GM03348 (cell line): ENCODE measurements at places on chromosomes 16 and 17.

- no peak for DNase-seq
Observed at GRCh38 chr17:45429339-45430005, 3.2 kb downstream of the ARHGAP27 start.

DNA sequence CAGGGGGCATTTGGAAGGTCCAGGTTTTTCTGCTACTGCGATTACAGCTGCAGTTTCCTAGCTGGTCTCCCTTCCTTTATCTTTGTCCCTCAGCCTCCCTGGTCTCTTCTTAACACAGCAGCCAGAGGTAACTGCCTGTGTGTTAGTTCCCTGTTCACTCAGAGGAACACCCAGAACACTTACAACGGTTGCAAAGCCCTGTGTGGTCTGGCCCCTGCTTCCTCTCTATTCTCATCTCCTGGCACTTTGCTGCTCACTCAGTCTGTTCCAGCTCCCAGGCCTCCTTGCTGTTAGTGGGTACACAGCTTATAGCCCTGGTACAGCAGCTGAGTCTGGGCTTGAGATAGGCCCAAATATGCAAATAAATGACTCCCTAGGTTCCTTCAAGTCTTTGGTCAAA is 16.4 kb downstream of the NTN1 start:
- no peak for DNase-seq

- DNase-seq = peak; percentile 2
Observed at GRCh38 chr17:40025991-40026815, 11.0 kb downstream of the CSF3 start.

DNA sequence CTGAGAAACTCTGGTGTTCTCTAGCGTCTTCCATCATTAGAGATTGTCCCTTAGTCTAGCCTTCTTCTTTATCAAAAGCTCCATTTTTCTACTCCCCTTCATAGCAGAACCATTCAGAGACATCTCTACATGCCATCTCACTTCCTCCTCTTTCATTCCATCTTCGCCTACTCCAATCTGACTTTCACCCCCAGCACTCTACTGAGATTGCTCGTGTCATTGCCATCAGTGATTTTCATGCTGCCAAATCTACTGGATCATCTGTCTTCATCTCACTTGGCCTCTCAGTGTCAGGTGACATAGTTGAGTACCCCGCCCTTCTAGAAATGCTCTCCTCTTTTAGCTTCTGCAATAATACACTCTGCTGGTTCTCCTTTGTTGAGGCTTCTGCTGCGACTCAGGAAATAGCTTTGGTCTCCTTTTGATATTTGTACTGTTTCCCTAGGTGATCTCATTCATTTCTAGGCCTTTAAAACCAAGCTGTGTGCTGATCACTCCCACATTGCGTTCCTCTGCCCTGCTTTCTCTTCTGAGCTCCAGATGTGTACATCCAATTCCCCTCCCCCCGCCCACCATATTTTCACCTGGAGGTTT is 119.1 kb downstream of the FTO start:
- peak; percentile 37 for DNase-seq

GRCh38 chr16:50945171-50945570 is 203.3 kb downstream of the CYLD start:
- DNase-seq = no peak

DNA sequence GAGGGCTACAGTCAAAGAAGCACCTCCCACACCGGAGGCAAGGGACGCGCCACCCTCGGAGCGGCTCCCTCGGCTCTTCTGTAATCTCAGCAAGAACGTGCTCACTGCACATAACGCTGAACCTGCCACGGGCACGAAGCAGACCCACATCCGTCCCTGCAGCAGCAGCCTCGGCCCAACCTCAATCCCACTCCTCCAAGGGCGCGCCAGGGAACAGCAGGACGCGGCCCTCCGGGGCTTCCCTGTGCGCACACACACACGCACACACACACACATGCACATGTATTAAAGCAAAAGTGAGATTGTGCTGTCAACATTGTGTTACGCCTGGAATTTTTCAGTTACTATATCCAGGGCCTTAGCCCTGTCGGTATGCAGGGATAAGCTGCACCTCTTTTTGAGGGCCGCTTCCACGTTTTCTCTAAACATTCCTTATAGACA is 54.0 kb downstream of the TBC1D16 start:
- DNase-seq = no peak

DNA sequence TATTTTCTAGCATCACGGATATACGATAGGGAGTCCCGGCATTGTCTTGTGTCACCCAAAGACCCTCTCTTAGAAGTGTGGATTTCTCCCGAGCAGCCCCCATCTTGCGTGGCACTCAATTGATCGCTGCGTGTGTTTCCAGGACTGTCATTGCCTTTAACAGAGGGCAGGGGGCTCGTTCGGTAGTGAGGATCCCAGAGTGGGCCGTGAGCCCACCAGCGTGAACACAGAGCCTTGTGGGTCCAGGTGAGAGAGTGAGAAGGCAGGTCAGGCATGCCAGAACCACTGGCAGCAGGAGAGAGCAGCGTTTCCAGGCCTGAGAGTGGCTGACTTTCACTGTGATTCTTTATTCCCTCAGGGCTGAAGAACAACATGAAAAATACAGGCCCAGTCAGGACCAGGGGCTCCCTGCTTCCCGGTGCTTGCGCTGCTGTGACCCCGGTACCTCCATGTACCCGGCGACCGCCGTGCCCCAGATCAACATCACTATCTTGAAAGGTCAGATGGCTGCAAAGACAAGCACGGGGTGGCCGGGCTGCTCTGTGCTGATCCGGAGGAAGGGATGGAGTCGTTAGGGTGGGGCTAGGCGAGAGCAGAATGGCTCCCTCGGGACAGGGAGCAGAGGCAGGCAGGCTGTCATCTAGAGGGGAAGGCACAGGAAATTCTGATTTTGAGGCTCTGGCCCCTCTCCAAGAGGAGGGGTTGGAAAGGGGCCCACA is 22.4 kb downstream of the C1QTNF1 start:
- DNase-seq = no peak

DNA sequence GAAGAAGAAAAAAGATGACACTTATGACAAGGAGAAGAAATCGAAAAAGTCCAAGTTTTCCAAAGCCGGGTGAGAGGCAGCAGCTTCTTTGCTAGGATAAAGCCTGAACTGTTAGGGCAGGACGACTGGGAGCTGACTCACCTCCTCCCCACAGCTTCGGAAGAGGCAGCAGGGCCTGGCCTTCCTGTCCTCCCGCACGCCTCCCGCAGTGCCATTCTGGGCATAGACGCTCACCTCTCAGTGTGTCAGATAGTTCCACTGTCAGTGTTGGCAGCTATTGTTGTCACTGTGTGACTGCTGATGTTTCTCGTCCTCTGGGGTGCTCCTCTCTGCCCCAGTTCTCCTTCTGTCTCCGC is 12.6 kb downstream of the UBN1 start:
- no peak for DNase-seq

GRCh38 chr17:40605306-40605705 is 40.0 kb upstream of the CCR7 start:
- no peak for DNase-seq

GRCh38 chr17:50349243-50349600 is 3.3 kb downstream of the XYLT2 start:
- no peak for DNase-seq

- no peak for DNase-seq
Observed at GRCh38 chr16:49521734-49522325, 148.2 kb downstream of the C16orf78 start.

DNA sequence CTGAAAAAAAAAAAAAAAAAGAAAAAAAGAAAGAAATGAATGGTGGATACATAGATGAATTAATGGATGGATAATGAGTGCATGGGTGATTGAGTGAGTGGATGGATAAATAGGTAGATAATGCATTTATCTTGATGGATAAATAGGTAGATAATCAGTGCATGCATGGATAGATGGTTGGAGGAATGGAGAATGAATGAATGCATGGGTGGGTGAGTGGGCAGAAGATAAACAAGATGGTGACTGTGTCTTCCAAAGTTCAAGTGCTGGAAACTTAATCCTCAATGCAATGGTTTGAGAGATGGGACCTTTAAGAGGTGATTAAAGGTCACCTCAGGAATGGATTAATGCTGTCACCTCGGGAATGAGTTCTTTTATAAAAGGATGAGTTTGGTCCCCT is 6.8 kb upstream of the RNF112 start:
- no peak for DNase-seq

GRCh38 chr17:9324864-9325263 is 250.8 kb downstream of the STX8 start:
- no peak for DNase-seq
